ENCODE measurements at places on chromosomes 16 and 17.

DNA sequence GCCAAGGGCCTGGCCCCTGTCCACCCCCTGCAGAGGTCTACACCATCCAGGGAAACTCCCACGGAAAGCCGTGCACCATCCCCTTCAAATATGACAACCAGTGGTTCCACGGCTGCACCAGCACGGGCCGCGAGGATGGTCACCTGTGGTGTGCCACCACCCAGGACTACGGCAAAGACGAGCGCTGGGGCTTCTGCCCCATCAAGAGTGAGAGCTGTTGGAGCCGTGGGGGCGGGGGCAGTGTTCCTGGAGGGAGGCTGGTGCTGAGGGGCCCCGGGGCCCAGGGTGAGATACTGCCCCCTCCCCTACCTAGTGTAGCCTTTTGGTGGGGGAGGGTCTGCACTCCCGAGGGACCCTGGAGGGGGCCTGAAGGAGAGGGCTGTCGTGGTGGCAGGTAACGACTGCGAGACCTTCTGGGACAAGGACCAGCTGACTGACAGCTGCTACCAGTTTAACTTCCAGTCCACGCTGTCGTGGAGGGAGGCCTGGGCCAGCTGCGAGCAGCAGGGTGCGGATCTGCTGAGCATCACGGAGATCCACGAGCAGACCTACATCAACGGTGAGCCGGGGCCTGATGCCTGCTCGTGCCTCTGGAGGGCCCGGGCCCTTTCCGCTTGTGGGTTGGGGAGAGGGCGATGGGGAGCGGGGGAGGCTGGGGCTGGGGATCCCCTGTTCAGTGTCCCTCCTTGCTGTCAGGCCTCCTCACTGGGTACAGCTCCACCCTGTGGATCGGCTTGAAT lies 38.8 kb downstream of the MRC2 start:
- DNase-seq, result no peak

DNA sequence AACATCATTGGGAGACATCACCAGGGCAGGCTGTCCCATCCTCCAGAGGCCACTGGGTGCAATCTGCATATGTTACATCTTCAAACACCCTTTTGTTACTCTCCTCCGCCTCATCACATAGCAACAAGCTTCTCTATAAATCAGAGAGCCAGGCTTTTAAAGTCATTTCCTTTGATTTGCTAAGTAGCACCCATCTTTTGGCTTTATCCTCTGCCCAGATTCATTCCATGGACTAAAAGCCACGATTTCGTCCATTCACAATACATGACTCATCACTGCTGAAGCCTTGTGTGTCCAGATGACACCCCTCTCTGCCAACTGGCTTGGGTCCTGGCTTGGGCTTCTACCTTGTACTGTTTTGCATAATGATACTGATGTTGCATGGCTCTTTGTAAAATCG lies 2.0 kb upstream of the KRT38 start:
- DNase-seq, result no peak

DNA sequence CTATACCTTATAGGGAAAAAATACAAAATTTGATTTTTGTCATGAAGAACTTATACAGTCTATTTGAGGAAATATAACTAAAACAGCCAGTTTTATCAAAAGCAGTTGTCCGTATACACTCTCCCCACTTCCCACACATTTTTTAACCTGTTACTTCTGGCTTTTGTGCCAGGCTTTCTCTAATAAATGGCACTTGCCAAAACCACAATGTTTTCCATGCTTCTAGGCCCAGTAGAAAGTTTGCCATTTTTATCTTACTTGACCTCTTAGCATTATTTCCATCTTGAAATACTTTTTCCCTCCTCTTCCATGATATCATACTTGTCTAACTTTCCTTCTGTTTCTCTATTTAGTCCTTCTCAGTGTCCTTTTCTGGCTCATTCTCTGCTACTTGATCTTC lies 38.8 kb downstream of the EFCAB5 start:
- no peak for DNase-seq

GRCh38 chr17:37137070-37137610 lies 188.4 kb downstream of the AATF start:
- DNase-seq, result no peak

DNA sequence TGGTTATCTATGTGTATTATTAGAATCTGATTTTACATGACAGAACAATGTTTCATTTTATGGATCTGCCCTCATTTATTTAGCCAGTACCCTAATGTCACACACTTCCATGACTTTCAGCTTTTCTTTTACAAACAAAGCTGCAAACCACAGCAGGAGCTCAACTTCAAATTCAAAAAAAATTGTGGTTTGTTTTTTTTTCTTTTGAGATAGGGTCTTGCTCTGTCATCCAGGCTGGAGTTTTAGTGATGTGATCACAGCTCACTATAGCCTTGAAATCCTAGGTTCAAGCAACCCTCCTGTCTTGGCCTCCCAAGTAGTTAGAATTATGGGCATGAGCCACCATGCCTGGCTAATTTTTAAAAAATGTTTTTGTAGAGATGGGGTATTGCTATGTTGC lies 8.2 kb upstream of the MPRIP start:
- DNase-seq, result no peak

DNA sequence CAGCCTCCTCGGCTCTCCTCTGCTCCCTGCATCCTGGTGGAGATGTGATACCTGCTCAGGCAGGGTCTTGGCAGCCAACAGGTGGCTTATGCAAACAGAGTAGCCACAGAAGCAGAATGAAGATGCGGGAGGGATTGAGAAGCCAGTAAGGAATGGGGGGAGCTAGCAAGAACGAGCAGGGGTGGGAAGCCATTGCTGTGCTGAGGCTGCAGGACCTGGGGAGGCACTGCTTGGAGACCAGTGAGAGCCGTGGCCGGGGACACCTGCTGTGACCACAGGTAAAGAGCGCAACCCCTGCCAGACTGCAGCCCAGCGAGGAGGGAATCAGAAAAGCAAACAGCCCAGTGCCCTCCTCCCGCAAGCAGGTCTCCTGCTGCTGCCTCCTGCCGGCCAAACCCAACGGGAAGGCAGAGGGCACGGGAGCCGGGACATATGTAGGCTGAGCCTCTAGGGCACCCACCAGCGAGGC lies 14.7 kb downstream of the AIPL1 start:
- DNase-seq, result no peak

DNA sequence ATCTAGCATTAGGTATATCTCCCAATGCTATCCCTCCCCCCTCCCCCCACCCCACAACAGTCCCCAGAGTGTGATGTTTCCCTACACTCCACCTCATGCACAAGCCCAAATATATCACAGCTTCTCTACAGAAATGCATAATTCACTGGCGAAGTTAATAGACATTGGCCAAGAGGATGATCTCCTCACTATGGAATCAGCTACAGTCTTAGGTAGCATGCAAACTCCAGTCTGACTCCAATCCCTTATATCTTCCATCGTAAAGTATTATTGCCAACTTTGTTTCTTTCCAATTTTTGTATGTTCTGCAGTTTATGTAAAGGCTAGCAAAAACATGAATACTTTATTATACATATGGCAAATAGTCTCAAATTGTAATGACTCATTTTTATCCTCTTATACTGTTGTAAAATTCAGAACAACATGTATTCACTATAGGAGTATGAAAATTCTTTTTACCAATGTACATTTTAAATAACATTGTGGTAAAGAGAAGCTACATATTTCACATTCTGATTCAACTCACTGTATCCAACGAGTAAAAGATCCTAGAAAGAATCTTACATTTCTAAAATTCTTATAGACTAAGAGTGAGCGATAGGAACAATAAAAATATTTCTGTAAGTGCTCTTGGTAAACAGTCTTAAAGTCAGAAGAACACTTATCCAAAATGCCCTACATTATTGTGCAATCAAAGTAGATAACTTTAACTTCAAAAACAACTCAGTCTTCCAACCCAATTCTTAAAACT lies 871 bp downstream of the ABCA8 start:
- DNase-seq, result no peak

DNA sequence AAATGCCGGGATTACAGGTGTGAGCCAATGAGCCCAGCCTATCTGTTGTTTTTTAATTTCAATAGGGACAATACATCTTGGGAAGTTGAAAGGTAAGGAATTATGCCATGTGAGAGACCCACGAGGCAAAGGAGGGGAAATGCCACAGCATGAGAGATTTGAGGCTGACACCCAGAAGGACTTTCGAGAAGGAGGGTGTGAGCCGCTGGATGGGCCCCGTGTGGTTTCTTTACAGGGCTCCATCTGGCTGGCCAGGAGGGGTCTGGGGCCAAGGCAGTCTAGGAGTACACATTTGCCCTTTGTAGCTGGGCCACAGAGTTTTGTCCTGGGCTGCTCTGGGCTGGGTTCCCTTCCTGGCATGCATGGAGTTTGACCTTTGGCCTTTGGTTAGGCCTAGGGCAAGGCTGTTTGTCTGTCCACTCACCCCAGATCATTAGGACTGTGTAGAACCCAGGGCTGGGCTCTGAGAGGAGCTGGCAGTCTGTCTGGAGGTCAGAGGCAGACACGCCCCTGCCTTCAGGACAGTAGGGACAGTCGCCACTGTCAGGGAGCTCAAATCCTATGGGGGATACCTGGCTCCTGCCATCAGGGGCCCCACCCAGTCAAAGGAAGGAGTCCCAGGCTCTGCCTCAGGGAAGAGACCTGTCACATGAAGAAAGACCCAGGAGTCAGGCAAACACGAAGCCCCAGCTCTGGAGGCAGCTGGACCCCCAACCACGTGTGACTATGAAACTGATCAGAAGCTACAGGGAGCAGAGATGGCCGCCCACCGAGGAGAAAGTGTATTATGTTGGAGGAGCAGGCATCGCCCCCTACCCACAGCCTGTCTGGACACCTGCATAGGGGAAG lies 24.2 kb upstream of the NXPH3 start:
- no peak for DNase-seq

- no peak for DNase-seq
Measured at GRCh38 chr17:33024688-33025486, 33.2 kb downstream of the SPACA3 start.

DNA sequence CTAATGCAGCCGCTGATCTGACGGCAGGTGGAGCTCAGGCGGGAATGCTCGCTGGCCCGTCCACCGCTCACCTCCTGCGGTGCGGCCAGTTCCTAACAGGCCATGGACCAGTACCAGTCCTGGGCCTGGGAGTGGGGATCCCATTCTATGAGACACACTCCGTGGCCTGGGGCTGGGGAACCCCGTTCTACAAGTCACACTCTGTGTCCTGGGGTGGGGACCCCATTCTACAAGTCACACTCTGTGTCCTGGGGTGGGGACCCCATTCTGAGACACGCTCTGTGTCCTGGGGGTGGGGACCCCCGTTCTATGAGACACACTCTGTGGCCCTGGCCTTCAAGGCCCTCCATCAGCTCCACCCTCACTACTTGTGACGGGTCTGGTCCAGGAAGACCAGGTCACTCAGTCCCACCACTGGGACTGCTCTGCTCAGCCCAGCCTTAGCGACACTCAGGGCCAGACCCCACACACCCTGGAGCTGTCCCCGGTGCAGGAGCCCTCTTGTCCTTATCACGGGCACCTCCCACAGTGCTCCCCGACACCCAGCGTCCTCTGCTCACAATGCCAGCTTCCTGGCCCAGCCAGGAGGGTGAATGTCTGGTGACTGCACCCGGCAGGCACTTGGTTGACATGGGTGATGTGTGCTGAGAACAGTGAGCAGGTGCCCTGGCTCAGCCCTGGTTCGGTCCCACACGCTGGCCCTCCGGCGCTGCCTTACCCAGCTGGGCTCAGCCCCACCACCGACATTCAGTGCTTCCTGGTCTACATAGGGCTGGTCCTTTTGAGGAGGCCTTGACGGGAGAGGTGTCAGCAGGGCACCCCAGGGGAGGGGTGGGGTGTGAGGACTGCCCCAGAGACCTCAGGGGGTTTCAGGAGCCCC lies 89.1 kb downstream of the TBC1D16 start:
- DNase-seq, result no peak

DNA sequence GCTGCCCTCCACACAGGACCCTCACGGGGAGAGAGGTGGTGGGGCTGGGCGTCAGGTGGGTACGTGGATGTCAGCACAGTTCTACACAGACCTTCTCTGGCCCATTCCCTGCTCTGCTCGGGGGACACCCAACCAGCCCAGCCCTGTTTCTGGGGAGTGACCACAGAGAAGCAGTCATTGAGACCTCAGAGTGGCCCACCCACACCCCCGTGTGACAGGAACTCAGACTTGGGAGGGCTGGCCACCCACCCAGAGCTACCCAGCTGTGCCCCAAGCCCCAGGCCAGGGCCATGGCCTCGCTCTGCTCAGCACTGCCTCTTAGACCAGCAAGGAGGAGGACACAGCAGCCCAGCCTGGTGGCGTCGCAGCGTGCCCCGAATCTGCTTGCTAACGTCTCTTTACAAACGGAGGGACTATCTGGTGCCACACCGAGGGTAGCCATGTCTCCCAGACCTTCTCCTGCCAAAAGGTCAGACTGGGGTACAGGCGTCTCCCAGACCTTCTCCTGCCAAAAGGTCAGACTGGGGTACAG lies 77.7 kb downstream of the KLHDC4 start:
- DNase-seq, result no peak

DNA sequence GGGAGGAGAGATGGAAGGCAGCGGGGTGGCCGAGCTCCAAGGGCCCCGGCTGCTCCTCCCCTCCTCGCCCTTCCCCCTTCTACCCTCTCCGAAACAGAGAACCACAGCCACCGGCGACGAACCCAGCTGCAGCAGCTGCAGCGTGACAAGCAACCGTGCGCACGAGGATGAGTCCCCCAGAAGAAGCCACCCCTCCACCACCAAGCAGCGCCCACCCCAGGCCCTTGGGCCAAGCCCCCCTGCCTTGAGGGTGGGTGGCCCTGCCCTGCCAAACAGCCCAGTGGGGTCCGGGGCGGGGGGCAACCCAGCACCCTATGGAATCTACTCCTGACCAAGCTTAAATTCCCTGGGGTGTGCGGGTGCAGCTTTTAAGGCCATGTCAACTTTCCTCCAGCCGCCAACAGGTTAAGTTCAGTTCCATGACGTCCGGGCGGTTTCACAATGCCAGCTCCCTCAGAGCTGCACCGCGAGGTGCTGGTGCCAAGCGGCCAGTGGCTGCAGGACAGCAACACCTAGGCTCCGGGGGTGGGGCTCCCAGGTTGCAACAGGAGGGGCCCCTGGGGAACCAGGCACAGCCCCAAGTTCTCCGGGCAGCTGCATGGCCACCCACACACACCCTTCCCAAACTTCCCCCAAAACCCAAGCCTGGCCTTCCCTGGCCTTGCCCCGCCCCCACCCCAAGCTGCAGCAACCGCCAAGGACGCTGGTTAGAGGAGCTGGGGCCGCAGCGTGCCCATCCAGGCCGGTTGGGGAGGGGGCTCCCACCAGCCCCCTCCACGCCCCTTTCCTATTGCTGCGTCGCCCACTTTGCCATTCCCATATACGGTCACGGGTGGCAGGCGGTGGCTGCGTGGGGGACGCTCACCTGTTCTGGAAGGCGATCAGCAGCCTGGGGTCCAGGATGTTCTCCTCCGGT lies 2.0 kb downstream of the CBX4 start:
- no peak for DNase-seq

- DNase-seq, result no peak
Measured at GRCh38 chr17:8123695-8124349, at the start of gene HES7. Gene HES7, minus strand, starts transcription at chr17:8124106. Its CDS starts 22 bp downstream, at chr17:8124084.

- no peak for DNase-seq
Measured at GRCh38 chr16:74497761-74498160, 76.5 kb upstream of the CLEC18B start.

DNA sequence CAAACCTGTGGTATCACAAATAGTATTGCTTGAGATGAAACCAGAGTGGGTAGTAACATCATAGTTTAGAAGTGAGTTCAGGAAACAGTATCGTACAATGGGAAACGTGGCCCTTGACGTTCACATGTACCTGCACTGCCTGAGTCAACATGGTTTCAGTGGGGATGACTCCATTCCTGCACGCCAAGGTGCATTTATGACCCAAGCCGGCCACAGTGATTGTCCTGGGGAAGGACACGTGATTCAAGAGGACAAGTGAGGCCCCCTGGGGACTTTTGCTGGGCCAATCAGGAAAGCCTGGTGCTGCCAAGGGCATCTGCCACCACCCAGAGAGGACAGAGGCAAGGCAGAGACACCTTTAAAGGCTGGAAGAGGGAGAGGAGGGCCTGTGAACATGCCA lies 119.2 kb downstream of the AXIN2 start:
- DNase-seq, result no peak

Measured in kidney epithelial cell (primary cell).